ENCODE measurements at places on chromosomes 13 and 19.

- no peak for DNase-seq
Measured at GRCh38 chr19:6963937-6964336, 57.3 kb downstream of the MBD3L2B start.

- DNase-seq: peak; percentile 10
Measured at GRCh38 chr19:34269968-34270621, 15.7 kb downstream of the GARRE1 start.

GRCh38 chr19:50016225-50016807 is 8.9 kb downstream of the VRK3 start:
- DNase-seq: no peak

GRCh38 chr13:65727070-65727469 is 1503.1 kb downstream of the PCDH9 start:
- DNase-seq: no peak

- DNase-seq: no peak
Measured at GRCh38 chr19:18499055-18499775, 22.7 kb downstream of the ELL start.

GRCh38 chr19:22622901-22623840 is 11.0 kb upstream of the ZNF492 start:
- DNase-seq: no peak

DNA sequence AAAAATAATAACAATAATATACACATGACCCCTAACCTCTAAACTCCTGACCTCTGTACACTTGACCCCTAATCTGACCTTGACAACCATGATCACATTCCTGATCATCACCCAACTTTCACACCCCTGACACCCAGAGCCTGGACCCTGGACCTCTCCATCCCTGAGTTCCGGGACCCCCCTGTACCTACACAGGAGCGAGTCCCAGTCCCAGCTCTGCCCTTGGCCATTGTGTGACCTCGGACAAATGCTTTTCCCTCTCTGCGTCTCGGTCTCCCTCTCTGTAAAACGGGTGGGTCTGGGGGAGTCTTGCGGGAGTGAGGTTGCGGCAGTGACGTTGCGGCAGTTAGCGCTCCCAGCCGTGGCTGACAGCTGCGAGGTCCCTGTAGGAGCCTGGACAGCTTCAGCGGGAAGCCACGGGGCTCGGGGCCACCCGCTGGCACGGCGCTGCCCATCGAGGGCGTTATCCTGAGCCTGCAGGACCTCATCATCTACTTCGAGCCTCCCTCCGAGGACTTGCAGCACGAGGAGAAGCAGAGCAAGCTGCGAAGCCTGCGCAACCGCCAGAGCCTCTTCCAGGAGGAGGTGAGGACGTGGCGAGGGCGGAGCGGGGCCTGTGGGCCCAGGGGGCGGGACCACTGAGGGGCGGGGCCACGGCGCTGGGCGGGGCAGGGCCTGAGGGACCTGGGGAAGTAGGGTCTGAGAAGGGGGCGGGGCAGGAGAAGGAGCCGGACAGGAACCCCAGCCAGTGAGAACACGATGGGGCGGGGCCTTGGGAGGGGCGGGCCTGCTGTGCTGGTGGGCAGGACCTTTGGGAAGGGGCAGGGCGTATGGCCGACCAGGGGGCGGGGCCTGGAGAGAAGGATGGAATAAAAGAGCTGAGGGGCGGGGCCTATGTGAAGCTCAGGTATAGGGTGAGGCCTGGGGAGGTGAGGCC is 19.2 kb downstream of the RYR1 start:
- DNase-seq: no peak

DNA sequence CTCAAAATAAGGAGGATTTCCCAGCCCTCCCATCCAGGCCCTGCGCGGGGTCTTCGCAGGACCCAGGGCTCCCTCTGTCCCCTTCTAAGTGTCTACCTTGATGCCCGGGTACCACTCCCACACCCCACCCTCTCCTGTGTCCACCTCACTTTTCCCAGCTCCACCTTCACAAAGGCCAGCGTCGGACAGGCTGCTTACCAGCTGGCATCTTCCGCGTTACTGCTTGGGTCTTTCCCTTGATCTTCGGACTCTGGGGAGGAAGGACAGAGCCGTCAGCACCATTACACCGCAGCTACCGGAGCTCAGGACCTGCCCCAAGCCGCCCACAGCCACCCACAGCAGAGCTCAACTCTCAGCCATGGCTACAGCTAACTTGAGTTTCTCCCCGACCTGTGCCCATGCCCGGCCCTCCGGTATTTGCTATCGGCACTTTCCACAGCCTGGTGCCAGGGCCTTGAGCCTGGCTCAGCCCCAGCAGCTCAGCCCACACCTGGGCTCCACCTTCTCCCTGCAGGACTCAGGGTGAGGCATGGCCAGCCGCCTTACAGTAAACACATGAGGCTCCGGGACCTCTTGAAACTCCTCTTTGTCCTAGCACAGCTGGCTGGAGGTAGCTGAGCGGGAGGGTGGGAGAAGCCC is 3.8 kb downstream of the C13orf46 start:
- DNase-seq: no peak

- DNase-seq: no peak
Measured at GRCh38 chr19:36086326-36086725, 24.6 kb upstream of the OVOL3 start.

DNA sequence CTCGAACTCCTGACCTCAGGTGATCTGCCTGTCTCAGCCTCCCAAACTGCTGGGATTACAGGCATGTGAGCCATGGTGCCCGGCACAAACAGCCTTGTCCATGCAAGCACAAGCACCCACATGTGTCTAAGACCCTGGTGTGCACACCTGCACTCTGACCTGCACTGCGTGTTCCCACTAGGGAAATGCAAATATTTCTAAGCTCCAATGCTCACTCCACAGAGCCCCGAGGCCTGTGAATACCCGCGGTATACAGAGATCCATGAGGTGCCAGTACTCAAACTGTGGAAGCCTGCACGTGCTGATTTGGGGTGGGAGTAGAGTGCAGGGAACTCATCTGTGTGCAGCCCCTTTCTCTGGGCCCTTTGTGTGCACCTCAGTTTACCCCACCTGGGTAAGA is 14.7 kb downstream of the GADD45B start:
- no peak for DNase-seq

DNA sequence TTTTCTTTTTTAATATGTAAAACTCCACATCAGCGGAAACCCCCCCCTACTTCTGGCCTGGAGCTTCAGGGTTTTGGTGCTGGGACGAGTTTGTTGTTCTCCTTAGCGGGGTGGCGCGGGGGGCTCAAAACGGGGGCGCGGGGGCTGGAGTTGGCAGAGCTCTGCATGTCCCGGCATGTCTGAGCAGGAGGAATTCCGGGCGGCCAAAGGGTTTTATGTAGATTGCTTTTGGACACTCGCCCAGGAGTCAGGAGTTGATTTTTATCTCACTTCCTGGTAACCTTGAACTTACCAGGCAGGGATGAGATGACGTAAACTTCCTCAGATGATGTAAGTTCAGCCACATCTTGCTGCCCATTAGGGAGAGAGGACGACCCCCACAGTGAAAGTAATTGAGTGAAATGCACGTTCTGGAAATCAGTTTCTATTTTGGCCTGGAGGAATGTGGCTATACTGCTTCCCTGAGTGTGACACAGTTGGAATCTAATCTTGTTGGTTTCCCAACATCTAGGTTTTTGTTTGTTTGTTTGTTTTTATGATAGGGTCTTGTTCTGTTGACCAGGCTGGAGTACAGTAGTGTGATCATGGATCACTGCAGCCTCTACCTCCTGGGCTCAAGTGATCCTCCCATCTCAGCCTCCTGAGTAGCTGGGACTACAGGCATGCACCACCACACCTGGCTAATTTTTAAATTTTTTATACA is 21.0 kb upstream of the GDF15 start:
- no peak for DNase-seq

- peak; percentile 75 for DNase-seq
Measured at GRCh38 chr19:16118489-16119033, 6.9 kb downstream of the RAB8A start.

- no peak for DNase-seq
Measured at GRCh38 chr13:35906636-35907035, 224.5 kb downstream of the DCLK1 start.

GRCh38 chr19:38152461-38153379 is 71.3 kb downstream of the DPF1 start:
- DNase-seq: no peak

DNA sequence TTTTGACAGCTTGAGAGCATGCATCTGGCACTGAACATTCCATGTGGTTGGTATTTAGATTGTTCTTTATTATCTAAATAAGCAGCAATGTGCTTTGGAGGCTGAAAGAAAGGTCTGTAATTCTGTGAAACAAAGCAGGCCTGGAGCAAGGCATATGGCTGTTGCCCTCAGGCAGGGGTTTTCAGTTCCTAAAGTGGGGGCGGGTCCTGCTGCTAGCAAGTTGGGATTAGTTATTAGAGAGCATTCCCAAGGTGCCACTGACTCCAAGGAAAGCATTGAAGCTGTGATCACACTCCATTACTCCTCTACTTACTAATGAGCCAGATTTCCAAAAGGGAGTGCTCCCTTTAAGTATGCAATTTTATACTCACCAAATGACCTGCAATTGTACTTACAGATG is 432.2 kb downstream of the OLFM4 start:
- DNase-seq: no peak

DNA sequence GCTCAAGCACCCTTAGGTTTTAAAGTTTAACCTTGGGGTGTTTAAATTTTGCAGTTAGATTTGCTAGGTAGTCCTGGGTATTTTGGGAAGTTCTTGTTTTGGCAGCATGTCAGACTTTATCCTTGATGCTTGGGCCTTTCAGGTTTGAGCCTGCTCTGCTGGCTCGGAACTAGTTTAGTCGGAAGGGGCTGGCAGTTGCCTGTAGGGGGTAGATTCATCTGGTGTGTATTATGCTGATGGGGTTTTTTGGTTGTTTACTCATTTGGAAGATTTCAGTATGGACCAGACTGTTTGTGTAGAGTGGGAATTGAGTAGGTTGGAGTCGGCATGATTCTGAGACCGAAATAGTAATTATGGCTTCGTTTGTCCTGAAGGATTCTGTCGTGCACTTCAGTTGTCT is 15.1 kb downstream of the ILF3 start:
- no peak for DNase-seq
